ENCODE measurements at places on chromosomes 13 and 19. TPM values are rescaled to one million over a fixed set of nuclear protein-coding genes. Genes with fewer than 3 reads are reported as not detected.

DCT gene
- 0.27 TPM for polyA plus RNA-seq

TRMT1 gene
- polyA plus RNA-seq = 38.4 TPM

FSD1 gene
- polyA plus RNA-seq = 5.2 TPM

ATP1A3 gene
- polyA plus RNA-seq = 0.34 TPM

ZNF737 gene
- 40.4 TPM for polyA plus RNA-seq

ZSCAN4 gene
- not detected for polyA plus RNA-seq

LENG9 gene
- 1.4 TPM for polyA plus RNA-seq

PRODH2 gene
- 24.6 TPM for polyA plus RNA-seq

CTU1 gene
- polyA plus RNA-seq = 2.6 TPM

- no peak for DNase-seq
Observed at GRCh38 chr13:83085186-83085900, 796.9 kb downstream of the SLITRK1 start.

GRCh38 chr13:55745828-55746227, 1394.9 kb upstream of the PRR20A start:
- DNase-seq = no peak

GRCh38 chr13:73952648-73953047, 181.6 kb downstream of the KLF12 start:
- no peak for DNase-seq

GRCh38 chr19:35347171-35347929, at the start of gene FFAR1:
Gene FFAR1, plus strand, starts transcription at chr19:35347902. Its CDS starts 3,650 bp downstream, at chr19:35351552.
- DNase-seq = no peak

DNA sequence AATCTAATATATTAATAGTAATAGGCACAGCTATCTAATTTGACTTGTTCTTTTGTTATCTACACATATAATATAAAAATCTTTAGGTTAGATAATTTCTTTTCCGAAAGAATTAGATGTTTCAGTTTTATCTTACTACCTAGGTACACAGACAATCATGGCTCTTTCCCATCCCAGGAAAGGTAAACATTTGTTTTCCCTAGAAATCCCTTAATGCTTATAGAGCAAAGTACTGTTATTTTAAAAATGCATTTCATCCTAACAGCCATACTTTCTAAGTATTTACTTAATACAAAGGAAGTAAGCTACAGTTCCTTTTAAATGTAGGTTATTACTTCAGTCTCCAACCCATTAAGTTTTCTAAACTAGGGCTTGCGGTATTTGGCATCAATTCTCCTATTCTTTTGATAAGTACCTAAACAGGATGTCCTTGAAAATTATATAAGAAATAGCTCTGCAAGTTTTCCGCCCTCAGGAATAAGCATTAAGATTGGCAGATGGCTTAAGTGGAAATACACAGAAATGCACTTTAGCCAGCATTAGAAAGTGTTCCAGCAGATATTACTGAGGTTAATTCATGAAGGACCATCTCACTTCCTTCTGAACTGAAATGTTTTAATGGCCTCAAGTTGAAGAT, 616.2 kb upstream of the SPRY2 start:
- no peak for DNase-seq

DNA sequence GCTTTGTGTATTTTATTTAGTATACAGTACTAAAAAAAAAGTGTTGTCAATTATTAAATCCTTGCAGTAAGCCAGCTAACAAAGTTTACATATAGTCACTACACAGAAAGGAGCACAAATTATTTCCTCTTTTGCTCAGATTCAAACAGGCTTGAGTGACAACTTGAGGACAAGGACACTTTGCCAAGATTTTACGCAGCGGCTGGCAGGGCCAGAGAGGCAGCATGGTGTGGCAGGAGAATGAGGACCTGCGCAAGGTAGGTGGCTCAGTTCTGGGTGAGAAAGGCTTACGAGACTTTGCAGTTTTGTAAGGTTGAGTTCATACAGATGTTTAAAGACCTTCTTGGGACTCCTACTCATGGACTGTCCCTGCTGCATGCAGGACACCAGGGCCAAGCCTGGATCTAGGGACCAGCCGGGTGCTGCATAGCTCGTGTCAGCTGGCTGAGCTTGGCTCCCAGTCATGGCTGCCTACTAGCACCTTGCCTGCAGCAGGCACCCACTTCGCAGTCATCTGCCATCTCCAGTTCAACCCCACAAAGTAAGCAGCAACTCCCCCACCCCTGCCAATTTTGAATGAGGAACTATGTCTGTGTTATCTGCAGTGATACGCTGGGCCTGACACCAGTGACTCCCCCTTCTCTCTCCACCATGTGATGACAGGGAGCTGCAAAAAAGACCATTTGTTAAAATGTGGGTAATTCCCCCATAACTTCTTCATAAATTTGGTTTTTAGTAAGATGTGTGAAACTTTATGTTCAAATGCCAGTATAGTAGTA, 3.7 kb upstream of the TUBA3C start:
- no peak for DNase-seq

- DNase-seq = no peak
Observed at GRCh38 chr13:44484562-44485138, 91.5 kb downstream of the TSC22D1 start.

- no peak for DNase-seq
Observed at GRCh38 chr19:37519890-37520289, 13.2 kb downstream of the ZNF793 start.

GRCh38 chr19:2359992-2360685, at the start of gene TMPRSS9:
Gene TMPRSS9, plus strand, starts transcription at chr19:2360265. Its CDS starts 29,521 bp downstream, at chr19:2389786.
- DNase-seq = no peak

- no peak for DNase-seq
Observed at GRCh38 chr13:23141964-23142363, 38.8 kb upstream of the SGCG start.

DNA sequence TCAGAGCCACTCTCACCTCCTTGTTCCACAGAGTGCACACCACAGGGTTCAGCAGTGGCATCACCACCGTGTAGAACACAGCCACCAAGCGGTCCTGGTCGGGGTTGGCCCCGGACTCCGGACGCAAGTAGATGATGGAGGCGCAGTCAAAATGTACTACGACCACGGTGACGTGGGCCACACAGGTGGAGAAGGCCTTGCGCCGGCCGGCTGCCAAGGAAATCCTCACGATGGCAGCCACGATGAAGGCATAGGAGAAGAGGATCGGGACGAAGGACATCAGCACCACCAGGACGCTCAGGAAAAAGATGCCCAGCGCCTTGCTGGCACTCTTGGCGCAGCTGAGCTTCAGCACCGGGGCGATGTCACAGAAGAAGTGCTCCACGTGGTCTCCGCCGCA, 33.9 kb downstream of the SYDE1 start:
- no peak for DNase-seq

DNA sequence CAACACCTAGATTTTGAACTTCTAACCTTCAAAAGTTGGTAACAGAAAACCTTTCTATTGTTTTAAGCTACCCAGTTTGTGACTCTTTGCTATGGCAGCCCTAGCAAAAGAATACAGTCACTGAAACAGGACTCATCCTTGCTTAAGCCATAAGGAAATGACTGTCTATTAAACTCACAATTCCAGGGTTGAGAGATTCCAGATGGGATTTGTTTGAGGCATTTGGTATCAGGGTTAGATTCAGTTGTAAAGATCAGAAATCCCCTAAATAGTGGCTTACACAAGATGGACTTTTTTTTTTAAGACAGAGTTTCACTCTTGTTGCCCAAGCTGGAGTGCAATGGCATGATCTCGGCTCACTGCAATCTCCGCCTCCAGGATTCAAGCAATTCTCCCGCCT, 41.1 kb upstream of the RGCC start:
- no peak for DNase-seq
